ENCODE measurements at places on chromosomes 4 and X.

DNA sequence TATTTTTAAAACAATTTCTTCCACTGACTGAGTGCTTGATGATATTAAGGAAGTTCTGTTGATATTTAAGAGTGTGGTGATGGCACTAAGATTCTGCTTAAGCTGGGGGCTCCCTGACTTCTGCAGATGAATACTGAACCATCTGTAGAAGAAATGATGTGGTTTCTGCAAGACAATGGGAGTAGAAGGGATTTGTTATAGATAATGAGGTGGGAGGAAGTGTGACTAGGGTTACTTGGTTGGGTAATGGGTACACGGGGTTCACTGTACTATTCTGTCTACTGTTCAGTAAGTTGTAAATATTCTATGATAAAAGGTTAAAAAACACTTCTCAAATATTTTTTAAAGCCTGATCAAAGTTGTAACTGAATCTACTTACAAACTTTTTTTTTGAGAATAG lies 60.9 kb upstream of the TXK start:
- DNase-seq: peak; percentile 50

GRCh38 chr4:157897855-157898370 lies 274.9 kb downstream of the GASK1B start:
- DNase-seq: no peak

DNA sequence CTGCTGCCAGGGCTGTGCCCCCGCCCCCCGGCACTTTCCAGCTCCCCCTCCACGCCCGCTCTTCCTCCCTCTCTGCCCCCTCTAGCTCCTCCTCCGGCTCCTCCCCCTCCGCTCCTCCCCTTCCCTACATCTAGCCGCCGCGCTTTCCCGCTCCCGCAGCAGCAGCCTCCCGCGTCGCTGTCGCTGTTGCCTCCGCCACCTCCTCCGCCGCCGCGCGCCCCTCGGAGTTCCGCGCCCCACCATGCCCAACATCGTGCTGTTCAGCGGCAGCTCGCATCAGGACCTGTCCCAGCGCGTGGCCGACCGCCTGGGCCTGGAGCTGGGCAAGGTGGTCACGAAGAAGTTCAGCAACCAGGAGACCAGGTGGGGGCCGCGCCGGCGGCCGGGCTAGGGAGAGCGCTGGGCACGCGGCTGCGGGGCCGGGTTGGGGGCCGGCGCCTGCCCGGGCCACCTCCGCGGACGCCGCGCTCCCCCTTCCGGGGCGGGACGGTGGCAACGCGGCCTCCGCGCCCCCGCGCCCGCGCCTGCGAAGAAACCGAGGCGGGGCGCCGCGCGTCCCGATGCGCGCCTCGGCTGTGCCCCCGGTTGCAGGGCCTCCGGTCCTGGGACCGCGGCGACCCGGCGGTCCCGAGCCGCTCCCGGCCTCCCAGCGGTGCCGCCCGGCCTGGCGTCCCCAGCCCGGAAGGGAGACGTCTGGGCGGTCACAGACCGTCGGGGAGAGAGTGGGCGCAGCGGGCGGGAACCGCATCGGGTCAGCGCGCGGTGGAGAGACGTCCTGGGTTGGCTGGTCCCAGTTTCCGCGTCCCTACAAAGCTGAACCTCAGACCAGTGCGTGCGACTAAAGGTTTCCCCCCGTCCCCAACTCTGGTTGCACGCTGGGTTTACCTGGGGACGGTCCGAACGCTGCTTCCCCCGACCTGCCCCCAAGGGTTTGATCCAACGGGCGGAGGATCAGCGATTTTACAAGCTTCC lies at the start of gene PRPS2:
PRPS2 (plus strand) TSS at position 156 of the 972 bp plus-strand sequence; CDS start at position 242, 86 bp downstream.
- DNase-seq: peak; percentile 57

GRCh38 chr4:109441862-109442458 lies 8.3 kb downstream of the SEC24B start:
- DNase-seq: no peak

DNA sequence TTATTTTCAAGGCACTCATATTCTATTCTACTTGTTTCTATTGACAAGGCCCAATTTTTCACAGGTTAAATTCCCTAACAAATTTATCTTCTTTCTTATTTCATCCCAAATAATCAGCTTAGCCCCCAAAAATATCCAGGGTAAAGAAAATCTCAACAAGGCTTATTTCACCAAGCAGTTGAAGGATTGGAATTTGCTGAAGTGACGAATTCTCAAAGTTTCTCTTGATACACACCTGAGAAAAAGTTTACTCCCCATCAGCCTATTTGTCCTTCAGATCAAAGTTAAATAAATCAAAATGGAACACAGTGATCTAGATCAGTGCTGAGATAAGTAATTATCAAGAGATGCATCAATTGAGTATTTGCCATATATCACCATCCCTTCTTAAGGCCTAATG lies 106.9 kb downstream of the ATRX start:
- no peak for DNase-seq
